ENCODE measurements at places on chromosomes 6 and 20. TPM values are rescaled to one million over a fixed set of nuclear protein-coding genes. Genes with fewer than 3 reads are reported as not detected.
A peak's percentile ranks its signal among the peaks of the same experiment; 100 is the strongest.

DNA sequence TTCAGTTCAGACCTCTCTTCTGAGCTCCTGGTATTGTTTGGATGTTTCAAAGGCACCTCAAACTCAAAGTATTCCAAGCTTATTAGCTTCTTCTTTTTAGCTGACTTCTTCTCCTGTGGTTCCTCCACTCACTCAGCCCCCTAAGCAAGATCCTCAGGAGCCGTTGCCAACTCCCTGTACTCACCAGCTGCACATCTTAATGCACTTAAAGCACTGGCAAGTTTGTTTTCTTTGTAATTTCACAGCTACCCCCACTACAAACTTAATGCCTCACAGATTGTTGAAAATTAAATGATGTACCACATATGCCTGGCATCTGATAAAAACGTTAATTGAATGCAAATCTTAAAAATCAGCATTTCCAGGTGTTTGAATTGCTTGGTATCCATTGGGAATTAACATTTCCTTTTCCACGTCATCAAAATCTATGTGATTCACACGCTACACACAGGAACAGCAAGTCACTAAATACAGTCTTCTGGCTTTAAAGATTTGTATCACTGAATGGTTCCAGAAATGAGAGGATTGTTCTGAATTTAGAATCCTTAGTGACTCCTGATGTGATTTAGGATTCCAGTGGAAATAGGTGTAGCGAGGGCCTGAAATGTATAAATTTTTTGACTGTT is 24.5 kb downstream of the CALHM6 start:
- DNase-seq: no peak

The HLA-DRA gene
- 79.4 TPM for total RNA-seq

The RFX6 gene
- not detected for total RNA-seq

The TMEM151B gene
- not detected for total RNA-seq

- peak; percentile 89 for DNase-seq
Measured at GRCh38 chr6:168895102-168895812, 358.4 kb downstream of the THBS2 start.

DNA sequence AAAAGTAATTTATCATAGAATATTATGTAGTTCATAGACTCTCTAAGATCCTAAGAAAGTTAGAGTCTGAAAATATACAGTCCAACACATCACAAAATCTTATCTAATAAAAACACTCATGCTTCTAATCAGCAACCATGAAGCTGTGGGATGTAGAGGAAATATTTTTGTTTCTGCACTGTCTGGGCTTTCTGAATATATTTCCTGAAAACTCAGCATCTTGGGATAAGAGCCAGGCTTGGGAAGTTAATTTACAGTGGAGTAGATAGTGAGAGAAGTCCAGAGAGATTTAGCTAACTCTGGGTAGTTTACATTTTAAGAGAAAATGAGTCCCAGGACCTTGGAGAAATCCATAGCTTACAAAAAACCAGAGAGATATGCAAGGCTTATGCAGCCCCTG is 150.4 kb upstream of the BMP5 start:
- DNase-seq: no peak

The ADAT2 gene
- 2.3 TPM for total RNA-seq

DNA sequence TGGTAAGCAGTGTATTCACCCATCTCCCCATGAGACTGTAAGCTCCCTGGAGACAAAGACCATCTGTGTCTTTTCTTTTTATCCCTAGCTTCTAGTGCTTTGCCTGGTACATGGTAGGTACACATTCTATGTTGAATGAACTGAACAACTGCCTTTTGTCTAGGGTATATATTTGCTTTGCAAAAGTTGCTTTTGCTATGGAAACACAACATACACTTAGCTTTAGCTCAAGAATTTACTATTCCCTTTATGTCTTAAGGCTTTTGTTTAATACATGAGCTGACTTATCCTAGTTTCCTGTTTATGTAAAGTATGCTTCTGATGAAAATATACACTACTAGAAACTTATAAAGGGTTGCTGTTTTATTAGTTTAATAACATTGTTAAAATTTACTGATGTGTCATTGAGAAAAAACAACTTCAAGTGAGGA is 198.2 kb downstream of the PRL start:
- no peak for DNase-seq

DNA sequence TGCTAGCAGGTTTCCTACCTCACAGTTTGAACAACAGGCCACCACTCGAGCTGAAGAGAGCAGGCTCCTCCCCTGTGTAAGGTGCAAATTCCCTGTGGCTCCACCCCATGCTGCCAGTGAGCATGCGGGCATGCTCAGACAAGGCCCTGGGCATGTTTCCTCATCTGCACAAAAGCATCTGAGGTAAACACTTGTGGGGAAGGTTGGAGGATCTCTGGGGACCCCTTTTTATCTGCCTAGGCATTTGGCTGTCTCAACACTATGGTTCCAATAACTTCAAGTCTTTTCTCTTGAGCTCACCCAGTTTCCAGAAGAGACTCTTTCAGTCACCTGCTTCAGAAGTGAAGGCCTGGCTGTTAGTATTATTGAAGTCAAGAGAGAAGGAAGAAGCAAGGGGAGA is 9.4 kb downstream of the C6orf58 start:
- DNase-seq: no peak

The MOXD1 gene
- 2.1 TPM for total RNA-seq

DNA sequence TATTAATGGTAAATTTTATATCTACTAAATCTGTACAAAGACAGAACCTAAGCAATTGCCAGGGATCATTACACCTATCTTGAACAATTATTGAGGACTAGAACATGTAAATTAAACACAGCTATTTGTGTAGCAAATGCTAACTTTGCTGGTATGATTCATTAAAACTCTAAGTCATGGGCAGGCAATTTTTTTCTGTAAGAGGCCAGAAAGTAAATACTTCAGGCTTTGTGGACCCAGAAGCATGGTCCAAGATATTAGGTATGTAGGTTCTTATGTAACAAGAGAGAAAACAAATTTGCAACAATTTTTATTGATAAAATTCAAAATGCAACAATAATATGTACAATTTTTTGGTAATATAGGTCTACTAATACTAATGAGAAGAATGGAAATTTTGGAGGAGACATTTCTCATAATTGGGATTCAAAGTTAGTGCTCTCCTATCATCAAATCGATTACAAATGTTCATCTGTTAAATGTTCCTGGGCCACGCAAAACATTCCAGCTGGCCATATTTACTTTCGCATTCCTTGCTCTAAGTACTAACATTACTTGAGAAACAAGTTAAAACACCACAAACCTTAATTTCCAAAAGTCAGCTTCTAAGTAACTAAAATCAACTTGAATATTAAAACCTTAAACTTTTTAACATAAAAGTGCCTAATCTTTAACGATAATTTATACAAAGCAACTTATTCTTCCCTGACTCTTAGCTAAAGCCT is 4.3 kb downstream of the TMEM30A start:
- DNase-seq: no peak

- no peak for DNase-seq
Measured at GRCh38 chr6:71727632-71728294, 158.6 kb upstream of the RIMS1 start.

- DNase-seq: no peak
Measured at GRCh38 chr6:36478051-36478526, 35.3 kb downstream of the KCTD20 start.

GRCh38 chr6:90169374-90169773 is 127.3 kb downstream of the BACH2 start:
- no peak for DNase-seq

The ZBTB22 gene
- total RNA-seq: 12.7 TPM

The TCF15 gene
- total RNA-seq: 9.3 TPM

DNA sequence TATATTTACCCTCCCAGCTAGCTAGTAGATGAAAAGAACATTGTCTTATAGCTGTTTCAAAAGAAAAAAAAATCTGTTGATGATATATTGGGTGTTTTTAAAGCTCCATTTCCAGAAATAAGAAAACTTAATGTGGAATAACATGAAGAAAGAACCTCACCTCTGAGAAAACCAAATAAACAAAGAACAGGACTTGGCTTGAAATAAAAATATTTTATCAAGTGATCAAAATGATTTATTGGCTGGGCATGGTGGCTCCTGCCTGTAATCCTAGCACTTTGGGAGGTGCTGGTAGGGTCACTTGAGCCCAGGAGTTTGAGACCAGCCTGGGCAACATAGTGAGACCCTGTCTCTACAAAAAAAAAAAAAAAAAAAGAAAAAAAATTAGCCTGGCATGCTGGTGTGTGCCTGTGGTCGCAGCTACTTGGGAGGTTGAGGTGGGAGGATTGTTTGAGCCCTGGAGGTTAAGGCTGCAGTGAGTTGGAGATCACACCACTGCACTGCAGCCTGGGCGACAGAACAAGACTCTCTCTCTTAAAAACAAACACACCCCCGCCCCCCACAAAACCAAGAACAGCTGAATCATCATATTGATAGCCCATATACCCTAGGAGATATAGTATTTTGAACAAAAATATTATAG is 7.9 kb downstream of the RNF24 start:
- DNase-seq: no peak

DNA sequence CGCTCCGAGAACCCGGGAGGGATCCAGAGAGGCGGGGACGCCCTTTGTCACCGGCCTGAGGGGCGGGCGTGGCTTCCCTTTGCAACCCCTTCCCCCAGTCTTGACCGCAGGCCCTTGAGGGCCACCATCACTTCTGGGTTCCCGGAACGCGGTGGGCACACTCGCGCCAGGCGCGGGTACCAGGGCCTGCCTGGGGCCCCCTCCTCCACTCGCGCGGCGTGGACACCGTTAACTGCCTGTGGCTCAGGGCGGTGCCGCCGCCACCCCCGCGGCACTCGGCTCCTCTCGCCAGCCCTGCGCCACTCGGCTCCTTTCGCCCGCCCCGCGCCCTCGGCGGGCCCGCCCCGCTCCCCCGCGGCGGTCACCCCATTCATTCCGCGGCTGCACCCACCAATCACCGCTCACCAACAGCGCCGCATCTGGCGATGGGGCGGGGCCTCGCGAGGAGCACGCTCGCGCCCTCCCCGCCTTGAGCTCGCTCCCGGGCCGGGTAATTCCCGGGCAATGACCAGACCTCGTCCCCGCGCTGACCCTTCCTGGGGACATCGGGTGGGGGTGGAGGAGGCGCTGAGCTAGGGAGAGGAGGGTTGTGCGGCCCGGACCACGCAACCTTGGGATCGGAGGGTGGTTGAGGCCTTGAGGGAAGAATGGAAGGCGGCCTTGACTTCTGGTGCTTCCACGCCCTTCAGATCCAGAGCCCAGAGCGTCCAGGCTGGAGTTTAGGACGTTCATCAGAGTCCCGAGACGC is 10.5 kb upstream of the ELOVL5 start:
- peak; percentile 99 for DNase-seq

- no peak for DNase-seq
Measured at GRCh38 chr20:25739615-25740320, 43.1 kb upstream of the ZNF337 start.

DNA sequence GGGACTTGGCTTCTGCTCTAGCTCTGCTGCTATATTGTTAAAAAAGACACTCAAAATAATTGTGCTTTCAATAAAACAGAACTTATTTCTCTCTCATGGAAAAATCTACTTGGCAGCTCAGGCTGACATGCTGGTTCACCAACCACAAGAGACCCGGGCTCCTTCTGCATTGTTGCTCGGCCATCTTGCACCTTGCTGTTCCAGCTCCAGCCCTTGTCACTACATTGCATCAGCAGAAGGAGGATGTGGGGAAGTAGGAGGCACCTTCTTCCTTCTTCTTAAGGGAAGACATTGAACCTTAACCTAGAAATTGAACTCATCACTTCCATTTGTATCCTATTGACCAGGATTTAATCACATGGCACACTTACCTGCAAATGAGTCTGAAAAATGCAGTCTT is 6.6 kb upstream of the C20orf202 start:
- no peak for DNase-seq

DNA sequence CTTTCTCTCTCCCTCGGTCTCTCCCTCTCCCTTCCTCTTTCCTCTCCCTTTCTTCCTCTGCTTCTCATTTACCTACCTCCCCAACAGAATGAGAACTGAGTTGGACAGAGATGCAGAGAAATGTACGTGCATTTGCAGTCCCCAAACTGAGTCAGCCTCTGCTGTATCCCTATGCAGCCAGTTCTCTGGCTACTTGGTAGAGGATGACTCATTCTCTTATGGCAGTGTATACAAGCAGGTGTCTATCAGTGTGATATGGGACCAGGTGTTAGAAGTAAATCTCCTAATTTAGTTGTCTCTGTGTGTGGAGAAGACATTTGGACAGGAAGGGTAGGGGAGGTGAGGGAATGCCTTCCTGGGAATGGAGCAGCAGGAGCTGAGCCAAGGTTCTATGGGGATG is 470.8 kb downstream of the CD109 start:
- DNase-seq: no peak

The DEFB125 gene
- not detected for total RNA-seq

GRCh38 chr20:4898282-4899244 is 102.7 kb downstream of the SLC23A2 start:
- DNase-seq: peak; percentile 78

GRCh38 chr6:111805511-111806164 is 67.6 kb downstream of the FYN start:
- DNase-seq: no peak

The OR2B6 gene
- total RNA-seq: not detected

GRCh38 chr6:52305948-52306767 is 21.6 kb upstream of the MCM3 start:
- no peak for DNase-seq

GRCh38 chr6:143969077-143969476 is 39.0 kb downstream of the PLAGL1 start:
- no peak for DNase-seq

DNA sequence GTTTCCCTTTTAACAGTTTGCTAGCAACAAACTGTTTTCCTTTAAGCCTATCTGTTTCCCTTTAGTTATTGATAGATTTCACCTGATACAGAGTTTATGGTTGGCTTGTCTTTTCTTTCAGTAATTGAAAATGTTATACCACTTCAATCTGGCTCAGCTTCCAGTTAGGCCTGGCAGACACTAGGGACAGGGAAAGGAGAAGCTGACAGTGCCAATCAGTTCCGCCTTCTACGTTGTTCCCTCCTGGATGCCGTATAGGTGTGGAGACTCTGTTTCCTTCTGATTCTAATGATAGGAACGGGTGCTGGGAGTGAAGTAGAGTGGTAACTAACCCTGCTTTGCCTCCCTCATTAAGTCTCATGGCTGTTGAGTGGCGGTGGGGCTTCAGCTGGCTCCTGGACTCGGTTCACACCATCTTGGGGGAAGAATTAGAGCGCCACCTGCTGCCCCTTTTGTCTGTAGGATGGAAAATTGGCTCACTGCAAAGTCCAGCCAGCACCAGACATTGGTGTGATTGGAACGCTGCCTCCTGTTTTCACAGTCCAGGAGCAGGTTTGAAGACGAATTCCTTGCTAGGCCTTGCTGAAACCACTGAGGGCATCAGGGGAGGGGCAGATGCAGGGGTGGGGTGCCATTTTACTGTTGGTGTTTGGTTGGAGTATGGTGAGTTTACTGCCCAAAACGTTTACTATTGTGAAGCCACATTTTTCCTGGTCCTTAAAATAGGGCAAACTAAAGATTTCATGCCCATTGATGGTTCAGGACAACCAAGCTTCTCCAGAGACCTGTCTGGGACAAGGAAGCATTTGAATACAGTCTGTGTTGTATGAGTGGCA is 1729.5 kb downstream of the GRIK2 start:
- DNase-seq: peak; percentile 54

GRCh38 chr6:109690373-109690736 is 647 bp downstream of the AK9 start:
- DNase-seq: peak; percentile 74

GRCh38 chr20:15656124-15656523 is 917.1 kb downstream of the KIF16B start:
- DNase-seq: no peak

- DNase-seq: no peak
Measured at GRCh38 chr6:159682295-159682694, 10.7 kb downstream of the SOD2 start.

Measured in right cardiac atrium (tissue), 5 donors.